Left ventricle myocardium inferior (tissue), 1 donor: ENCODE measurements at places on chromosomes 1 and 21.

DNA sequence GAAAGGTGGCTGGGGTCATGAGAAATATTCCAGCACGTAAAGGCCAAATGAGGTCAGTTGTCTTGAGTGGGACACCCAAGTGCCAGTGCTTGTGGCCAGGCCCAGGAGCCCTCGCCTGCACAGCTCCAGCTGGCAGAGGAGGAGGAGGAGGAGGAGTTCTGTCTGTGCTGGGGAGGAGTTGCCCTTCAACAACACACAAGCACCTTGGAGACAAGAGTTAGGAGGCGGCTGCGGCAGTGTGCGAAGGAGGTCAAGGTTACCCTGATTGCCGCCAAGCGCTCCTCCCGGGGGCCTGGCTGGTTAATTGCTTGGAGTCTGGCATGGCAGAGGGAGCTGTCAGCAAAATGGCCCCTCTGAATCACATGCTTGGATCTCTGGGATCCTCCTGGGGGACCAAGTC, 45.1 kb downstream of the GRIK3 start:
- DNase-seq, result no peak

DNA sequence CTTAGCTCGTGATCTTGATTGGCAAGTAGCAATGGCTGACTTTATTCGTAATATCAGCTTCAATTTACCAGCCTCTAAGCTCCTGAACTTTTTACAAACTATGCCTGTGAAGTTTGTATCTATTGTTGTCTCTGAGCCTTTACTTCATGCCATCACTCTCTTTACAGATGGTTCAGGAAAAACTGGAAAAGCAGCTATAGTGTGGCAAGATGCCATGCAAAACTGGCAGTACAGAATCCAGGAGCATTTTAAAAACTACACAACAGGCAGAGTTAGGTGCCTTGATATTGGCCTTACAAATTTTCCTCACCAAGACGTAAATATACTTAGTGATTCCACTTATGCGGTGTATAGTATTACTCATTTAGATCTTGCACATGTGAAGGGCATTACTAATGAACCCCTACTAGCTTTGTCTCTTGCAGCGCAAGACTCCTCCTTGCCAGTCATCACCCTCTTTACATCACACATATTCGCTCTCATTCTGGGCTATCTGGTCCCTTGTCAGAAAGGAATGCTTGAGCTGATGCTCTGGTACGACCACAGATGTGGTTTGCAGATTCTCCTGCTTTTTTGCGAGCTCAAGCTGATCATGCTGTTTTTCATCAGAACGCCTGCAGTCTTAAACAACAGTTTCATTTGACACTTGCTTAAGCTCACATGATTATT, 36.3 kb downstream of the CLCA1 start:
- DNase-seq, result no peak

DNA sequence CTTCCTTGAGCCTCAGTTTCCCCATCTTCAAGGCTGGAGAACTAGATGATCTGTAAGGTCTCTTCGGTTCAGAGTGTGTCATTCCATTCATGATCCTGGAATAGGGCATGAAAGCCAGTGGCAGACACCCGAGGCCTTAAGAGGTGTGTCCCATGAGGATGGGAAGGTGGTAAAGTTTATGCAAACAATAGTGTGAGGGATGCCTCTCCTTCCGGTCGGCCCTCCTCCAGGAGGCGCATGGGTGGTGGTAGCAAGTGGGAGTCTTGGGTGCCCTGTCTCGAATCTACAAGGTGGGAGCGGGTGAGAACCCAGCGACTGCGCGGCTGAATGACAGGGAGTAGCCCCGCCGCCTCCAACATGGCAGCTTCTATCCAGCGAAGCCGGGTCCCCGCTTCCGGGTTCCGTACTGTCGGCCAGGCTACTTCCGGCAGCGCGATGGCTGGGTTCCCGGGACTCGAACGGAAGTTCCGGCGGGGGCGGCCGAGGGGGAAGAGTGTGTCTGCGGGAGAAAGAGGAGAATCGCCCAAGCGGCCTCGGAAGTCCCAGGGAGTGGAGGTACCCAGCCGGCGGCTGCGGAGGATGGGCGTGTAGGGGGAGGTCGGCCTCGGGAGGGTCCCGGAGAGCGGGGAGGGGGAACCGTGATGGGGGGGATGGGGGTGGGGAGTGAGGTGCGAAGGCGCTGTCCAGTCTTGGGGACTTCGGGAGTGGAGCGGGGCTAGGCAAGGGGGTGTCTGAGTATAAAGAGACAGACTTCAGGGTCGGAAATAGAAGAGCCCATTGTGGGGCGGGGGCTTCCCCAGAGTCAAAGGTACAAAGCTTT, at the start of gene LYPLA2:
LYPLA2 (plus strand) TSS at position 450 of the 820 bp plus-strand sequence. CDS start 1,538 bp downstream, outside the sequence.
- peak; percentile 96 for DNase-seq

GRCh38 chr1:157862114-157863070, 20.8 kb upstream of the CD5L start:
- DNase-seq, result no peak

DNA sequence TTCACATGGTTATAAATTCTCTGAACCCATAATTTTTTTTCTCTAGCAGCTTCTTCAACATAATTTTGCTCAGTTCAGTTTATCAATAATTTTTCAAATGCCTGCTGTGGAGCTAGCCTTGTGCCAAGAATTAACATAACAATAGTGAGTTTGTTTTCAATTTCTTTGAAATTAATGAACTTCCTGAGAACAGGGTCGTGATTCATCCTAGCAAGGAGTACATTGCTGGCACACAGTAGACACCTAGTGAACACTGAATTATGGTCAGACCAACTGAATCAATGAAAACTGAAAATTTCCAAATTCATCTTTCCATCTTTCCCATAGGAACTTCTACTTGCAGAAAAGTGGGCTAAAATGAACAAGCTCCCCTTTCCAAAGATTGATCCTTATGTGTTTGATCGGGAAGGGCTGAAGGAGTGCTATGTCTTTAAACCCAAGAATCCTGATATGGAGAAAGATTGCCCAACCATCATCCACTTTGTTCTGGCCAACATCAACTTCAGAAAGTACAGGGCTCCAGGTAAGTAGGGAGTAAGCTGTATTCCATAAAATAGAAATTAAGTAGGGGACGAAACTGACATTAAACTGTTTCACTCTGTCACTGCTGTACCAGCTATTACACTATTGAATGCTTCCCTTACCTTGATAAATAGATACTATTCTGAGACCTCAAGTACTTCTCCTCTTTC, 148.7 kb downstream of the PLA2G4A start:
- no peak for DNase-seq

DNA sequence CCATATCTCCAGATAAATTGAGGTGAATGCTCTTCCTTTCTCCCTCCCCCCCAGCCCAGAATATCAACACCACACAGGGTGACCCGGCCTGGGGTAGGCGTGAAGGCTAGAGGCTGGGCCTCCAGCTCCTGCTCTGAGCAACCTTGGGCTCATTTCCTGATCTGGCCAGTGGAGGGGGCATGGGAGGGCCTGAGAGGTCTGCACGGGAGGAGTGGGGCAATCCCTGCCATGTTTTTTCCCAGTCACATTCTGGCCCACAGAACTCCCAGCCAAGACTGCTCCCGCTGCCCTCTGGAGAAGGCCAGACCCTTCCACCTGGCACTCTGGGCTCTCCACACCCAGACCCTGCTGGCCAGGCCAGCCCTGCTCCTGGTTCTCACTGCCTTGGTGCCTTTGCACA, 3.9 kb downstream of the CLDN19 start:
- DNase-seq, result no peak

GRCh38 chr1:44988531-44989156, 2.2 kb upstream of the EIF2B3 start:
- no peak for DNase-seq

- no peak for DNase-seq
Measured at GRCh38 chr1:41650028-41650880, 165.8 kb upstream of the EDN2 start.

- no peak for DNase-seq
Measured at GRCh38 chr1:205716371-205717132, 33.4 kb downstream of the NUCKS1 start.

GRCh38 chr1:198253668-198254067, 96.9 kb downstream of the NEK7 start:
- peak; percentile 14 for DNase-seq

DNA sequence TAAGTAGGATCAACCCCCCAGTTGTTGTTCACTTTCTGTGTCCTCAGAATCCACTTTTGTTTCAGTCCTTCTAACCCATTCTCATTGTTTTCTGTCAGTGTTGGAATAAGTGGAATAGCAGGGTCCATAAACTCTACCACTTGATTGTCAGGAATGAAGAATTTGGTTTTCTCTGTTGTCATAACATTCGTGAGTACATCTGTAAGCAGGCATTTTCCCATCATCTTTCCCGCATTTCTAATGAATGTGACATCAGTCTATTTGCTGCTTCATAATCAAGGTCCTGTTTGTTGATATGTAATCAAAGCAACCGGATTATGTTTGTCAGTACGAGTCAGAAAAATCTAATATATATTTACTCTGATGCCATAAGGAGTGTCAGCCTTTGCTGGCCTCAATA, 147.1 kb downstream of the KIF26B start:
- no peak for DNase-seq

DNA sequence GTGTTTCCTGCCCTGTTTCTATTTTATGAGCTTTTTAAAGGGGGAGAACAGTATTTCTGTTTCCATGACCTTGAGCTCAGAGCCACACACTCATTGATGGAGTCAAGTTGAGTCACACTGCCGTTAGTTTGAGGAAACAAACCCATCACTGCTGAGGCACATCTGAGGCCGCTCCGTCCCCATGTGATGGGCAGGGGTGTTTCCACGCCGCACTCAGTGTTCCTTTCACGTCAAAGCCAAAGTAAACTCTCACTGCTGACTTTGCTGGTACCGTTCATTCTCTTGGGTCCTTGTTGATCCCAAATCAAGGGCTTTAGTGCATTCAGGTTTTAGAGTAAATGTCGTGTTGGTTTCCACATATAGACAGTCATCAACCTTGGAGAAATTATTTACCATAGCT, 48.8 kb downstream of the PKNOX1 start:
- no peak for DNase-seq

GRCh38 chr1:212909652-212910063, 40.7 kb upstream of the VASH2 start:
- no peak for DNase-seq

DNA sequence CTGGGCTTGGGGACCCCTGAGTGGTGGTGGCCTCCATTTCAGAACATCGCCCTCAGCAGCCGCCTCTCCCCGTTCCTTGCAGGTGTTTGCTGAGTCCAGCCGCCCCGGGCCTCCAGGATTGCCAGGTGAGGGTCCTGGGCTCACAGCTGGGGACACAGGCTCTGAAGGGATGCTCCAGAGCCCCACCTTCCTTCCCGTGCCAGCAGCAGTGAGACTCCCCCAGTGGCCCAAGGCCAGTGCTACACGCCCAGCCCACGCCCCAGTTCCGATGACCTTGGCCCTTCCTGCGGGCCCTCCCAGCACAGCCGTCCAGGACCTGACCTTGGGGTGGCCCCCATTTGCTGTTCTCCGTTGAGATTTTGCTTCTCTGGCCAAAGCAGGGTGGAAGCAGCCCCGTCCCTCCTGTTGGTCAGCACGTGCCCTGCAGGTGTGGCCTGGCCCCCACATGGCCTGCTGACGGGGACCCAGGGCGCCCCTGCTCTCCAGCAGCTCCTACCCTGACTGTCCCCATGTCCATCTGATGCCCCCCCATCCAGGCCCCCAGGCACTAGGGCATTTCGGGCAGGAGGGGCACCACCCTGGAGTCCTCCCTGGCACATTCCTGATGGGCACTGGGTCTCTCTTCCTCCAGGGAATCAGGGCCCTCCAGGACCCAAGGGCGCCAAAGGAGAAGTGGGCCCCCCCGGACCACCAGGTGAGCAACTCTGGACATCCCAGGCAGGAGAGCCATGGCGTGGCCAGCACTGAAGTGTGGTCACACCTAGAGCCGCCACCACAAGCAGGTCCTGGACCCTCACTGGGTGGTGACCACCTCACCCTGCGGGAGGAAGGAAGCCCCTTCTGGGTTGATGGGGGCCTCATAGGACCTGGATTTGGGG, 45.0 kb downstream of the SLC19A1 start:
- DNase-seq, result peak; percentile 15

- no peak for DNase-seq
Measured at GRCh38 chr21:41536827-41537103, 28.8 kb upstream of the TMPRSS2 start.

DNA sequence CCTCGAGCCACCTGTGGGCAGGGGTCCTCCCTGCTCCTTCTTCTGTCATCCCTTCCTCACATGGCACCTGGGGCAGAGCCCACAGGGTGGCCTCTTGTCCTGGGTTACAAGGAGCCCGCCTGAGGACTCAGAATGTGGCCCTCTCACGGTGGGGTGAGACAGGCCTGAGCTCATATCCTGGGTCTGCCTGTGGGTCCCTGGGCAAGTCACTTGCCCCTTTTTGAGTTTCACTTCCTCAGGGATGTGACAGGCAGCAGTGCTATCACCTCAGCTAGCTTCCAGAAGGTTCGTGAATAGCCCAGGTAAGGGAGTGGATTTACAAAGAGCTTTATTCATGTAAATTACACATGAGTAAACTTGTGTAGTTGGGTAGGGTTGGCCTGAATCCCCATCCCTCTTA, 33.5 kb downstream of the HTR6 start:
- no peak for DNase-seq

DNA sequence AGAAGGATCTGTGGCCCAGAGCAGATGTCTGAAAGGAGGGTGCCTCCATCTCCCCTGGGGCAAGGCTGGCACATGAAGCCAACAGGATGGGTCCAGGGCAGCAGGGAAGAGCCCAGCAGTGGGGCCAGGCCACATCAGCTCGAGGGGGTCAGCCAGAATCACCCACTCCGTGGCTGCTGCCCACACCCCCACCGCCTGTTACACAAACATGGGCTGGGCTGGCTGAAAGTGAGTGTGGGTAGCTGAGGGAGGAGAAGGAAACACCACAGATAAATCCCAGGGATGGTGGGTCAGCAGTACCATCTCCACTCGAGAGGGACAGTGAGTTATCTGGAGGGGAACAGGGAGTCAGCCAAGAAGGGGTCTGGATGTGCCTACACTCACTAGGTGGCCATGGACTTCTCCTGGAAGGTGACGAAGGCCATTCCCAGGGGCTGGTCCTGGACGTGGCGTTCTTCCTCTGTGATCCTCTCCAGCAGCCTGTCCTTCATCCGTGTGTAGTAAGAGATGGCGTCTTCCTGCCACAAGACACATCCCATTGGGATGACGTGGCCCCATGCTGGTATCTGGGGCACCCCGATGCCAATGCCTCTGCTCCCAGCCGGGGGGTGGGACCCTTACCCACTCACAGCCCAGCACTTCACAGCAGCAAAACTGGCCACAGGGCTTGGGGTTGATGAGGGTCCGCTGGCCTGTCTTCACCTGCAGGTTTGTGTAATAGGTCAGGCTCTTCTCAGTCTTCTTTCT, 20.2 kb downstream of the TMEM63A start:
- no peak for DNase-seq

- peak; percentile 29 for DNase-seq
Measured at GRCh38 chr1:166952002-166952746, 23.2 kb downstream of the ILDR2 start.
